ENCODE measurements at places on chromosomes 7 and 10. TPM values are rescaled to one million over a fixed set of nuclear protein-coding genes. Genes with fewer than 3 reads are reported as not detected.

CALHM1 gene
- 0.23 TPM for total RNA-seq

TAS2R5 gene
- total RNA-seq, result 1.3 TPM

SRPK2 gene
- 108 TPM for total RNA-seq

COL17A1 gene
- not detected for total RNA-seq

ITIH5 gene
- not detected for total RNA-seq

HMX3 gene
- total RNA-seq, result 0.33 TPM

CYP3A4 gene
- not detected for total RNA-seq

AQP1 gene
- total RNA-seq, result not detected

CHST15 gene
- total RNA-seq, result 1.9 TPM
